ENCODE measurements at places on chromosomes 1 and 21. TPM values are rescaled to one million over a fixed set of nuclear protein-coding genes. Genes with fewer than 3 reads are reported as not detected.

- no peak for DNase-seq
Observed at GRCh38 chr1:235018720-235019444, 109.8 kb downstream of the TOMM20 start.

- DNase-seq: no peak
Observed at GRCh38 chr1:43024905-43025304, 66.2 kb upstream of the SLC2A1 start.

DNA sequence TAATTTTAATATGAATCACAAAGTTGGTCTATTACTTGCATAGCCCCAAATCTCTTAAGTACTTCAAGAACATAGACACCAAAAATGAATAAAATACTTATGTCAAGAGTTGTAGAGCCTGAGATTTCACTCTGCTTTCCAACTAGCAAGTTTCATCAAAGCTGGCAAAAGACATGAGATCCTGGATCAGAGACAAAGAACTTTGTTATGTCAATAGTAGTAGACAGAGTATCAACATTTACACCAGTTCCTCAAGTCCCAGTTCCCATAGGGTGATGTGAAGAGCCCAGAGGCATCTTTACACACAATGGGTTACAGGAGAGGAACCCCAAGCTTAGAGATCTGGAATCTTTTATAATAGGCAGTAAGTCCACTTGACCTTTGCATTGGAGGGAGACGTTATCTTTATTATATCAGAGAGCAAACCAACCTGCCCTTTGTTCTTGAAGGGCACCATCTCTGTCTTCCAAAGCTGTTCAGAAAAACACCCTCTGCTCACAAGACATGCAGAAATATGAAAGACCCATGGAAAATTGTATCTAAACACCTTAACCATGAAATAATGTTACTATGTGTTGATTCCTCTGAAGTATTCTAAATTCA, 174.4 kb upstream of the GALNT2 start:
- no peak for DNase-seq

- DNase-seq: no peak
Observed at GRCh38 chr1:206633708-206634121, 1.6 kb upstream of the DYRK3 start.

GRCh38 chr1:116405241-116406135, 32.4 kb downstream of the ATP1A1 start:
- DNase-seq: no peak

DNA sequence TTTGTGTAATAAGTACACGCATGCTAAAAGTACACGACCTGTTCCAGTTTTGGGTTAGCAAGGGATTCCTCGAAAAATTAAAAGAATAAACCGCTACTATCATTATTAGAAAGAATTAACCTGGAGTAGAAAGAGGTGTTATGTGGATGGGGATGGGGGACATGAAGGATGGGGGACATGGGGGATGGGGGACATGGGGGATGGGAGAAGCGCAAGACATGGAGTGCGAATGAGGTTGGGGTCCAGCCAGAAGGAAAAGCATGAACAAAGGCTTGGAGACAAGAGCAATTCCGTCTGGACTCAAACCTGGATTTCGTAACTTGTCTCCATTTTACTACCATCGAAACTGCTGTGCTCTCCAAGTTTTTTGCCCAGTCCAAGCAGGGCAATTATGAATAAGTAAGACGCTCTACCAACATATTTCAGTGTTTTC, 591 bp upstream of the KDM1A start:
- no peak for DNase-seq

DNA sequence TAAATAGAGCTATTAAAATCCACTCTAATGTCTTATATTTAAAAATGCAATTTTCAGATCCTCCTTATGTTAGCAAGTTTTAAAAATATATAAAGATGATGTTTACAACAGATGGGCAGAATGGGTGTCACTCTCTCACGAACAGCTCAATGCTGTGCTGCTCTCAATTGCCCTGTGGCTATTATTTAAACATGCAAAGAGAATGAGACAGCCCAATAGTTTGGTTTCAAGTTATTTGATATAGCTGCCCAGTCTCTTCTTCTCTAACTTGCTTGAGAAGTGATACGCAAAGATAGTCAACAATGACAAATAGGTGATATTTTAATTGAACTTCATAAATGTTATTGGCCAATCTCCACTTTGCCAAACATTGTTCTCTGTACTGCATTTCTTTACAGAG, 199.3 kb upstream of the GREM2 start:
- no peak for DNase-seq

DNA sequence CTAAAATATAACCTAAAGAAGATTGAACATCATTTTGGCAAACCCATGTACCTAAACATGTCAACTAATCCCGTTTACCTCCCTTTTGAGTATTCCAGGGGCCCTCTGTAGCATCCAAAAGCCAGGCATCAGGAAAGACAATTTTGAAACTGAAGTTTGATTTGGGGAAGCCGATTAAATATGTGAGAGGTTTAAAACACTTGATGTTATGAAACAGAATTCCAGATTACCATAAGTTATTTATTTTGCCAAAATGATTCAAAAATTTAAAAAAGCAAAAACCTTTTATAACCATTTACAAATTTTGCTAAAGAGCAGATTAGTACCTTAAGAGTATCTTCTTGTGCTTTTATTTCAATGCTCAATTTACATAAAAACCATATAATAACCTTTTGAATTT, 23.3 kb downstream of the ZNF648 start:
- no peak for DNase-seq

- DNase-seq: no peak
Observed at GRCh38 chr1:19220991-19221390, 10.9 kb upstream of the UBR4 start.

GRCh38 chr1:68269637-68270430, 37.5 kb upstream of the WLS start:
- no peak for DNase-seq

DNA sequence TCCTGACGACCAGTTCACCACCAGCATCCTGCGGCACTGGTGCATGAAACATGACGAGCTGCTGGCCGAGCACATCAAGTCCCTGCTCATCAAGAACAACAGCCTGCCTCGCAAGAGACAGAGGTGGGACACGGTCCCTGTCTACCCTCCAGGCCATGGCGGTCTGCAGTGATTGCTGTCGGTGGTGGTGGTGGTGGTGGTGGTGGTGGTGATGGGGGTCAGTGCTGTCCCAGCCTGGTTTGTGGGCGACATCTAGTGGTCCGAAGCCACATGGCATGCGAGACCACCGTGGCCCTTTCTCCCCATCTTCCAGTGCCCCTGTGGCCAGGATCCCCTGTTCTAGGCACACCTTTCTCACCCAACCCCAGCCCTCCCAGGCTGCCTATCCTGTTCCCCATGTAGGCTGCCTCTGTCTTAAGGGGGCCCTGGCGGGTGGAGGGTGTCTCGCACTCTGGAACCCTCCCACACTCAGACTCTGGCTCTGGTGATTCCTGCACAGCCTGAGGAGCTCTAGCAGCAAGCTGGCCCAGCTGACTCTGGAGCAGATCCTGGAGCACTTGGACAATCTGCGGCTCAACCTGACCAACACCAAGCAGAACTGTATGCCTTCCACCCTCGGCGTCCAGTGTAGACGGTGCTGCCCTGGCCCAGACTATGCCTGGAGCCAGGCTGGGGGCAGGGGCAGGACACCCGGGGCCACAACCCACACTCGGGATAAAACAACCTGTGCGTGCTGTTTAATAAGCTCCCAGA, 3.2 kb upstream of the SLC27A3 start:
- no peak for DNase-seq

DNA sequence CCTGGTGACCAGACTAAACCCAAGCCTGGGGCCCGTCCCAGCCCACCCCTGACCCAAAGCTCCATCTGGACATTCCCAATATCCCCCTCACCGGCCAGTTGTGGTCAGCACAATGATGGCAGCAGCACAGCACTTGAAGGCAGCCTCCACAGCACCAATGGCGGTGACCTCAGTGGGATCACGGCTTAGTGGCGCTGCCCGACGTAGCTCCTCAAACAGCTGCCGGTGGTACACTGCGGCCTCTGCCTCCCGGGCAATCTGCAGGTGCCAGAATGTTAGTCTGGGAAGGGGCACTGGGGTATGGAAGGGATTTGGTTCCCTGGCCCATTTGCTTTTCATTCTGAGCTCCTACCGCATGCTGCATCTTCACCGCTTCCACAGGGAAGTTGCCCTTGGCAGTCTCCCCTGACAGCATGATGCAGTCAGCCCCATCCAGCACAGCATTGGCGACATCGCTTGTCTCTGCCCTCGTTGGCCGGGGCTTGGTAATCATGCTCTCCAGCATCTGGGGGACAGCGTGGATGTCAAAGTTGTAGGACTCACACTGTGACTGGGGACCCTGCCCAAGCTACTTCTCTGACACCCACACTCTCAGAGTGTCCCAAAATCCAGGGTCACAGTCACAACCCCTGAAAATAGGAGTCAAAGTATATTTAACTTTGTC, 8.0 kb downstream of the PKLR start:
- no peak for DNase-seq

DNA sequence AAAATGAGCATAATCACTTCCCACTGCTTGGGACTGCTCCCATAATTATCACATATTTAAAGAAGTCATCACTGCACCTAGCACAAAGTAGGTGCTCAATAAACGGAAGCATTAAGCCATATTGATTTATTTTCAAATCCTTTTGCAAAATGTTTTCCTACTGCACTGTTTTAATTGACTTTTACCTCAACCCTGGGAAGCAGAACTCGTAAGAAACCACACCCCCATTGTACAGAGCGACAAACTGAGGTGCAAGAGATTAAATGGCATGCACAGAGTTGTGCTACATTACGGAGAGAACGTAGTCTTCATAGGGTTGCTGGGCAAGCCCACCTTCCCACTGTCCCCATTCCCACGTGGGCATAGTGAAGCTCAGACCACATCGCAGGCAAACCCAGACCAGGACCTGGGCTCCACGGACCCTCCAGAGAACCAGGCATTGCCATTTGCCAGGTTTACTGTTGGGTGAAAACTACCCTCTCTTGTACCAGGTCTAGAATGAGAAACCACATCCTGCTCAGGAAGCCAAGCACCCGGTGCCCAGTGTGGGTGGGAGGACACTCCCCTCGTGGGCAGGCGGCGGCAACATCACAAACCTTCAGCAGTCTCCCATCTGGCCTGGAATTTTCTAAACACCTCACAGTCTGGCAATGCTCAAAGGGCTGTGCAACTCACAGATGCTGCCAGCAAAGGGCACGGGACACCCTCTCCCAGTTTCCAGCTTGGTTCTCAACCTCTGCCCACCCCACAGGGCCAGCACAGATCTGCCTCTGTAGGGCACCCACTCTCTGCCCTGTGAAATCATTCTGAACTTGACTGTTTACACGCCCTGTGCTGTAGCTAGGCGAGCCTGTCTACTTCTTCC, 8.2 kb downstream of the IFFO2 start:
- no peak for DNase-seq

- no peak for DNase-seq
Observed at GRCh38 chr1:209389258-209389657, 194.3 kb upstream of the CAMK1G start.

DNA sequence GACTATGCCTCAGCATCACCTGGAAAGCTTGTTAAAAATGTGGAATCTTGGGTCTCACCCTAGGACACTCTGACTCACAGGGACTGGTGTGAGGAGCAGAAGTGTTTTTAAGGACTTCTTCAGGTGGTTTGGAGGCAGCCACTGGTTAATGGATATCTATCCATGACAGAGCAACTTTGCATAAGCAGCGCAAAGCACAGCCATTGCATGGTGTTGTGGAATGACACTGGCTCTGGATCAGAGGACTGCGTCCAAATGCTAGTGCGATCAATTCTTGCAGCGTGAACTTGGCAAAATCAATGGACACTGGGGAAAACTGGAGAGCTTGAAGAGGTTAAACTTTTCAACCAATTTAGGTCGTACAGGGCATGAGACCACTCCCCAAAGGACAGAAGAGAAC, 116.8 kb upstream of the FAM78B start:
- no peak for DNase-seq

DNA sequence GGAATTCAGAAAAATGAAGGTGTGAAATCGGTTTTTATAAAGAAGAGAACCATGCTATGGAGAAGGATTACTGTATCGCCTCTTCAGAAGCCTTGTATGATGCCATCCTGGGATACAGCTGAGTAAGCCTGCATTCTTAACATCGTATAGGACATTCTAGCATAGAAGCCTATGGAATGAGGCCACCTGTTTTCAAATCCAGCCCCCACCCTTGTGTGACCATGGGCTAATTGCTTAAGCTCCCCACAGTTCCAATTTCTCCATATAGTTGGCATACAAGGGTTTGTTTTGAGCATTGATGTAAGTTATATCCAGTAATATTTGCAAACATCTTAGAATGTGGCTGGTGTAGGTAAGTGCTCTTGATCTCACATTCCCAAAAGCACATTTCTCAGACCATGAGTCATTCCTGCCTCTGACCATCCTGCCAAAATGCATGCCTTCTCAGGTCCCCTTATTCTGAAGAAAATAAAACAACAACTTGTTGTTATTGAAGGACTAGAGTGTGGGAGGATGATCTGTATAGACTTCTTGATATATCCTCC, 1.5 kb downstream of the OR14A2 start:
- DNase-seq: no peak

DNA sequence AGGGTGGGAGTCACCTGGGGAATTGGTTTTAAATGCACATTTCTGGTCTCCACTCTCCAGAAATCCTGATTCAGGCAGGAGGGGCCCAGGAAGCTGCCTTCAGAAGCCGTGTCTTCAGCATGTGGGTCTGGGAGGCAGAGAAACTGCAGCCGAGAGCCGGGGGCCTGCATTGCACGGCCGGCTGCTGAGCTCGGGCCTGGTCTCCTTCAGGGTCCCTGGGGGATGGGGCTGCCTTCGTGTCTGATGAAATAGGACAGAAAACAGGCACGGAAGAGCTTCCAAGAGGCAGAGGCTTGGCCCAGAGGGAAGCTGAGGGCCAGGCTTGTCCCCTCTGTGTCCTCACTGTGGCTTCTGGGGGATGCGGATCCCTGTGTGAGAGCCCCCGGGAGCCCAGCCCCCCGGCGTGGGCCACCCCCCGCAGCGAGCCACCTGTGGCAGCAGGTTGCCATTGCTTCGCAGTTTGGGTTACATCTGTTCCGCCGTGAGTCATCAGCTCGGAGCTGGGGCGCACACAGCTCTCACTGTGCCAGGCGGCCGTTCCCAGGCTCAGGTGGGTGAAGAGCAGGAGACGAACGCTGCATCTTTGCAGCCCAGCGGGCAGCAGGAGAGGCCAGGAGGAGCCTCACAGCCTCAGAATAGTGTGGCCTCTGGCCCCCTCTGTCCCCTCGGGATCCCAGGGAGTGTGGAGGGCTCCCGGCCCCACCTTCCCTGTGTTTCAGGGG, 72.4 kb downstream of the AJAP1 start:
- no peak for DNase-seq

GRCh38 chr1:34681480-34682451, 73.1 kb upstream of the GJB5 start:
- DNase-seq: no peak

DRAXIN gene
- total RNA-seq: 0.05 TPM

SERPINC1 gene
- 0.51 TPM for total RNA-seq

KIF14 gene
- total RNA-seq: 0.19 TPM

KCNQ4 gene
- 2.6 TPM for total RNA-seq

ASB17 gene
- total RNA-seq: not detected

CCDC27 gene
- not detected for total RNA-seq

GNG4 gene
- total RNA-seq: not detected

DLGAP3 gene
- total RNA-seq: 0.08 TPM

CENPL gene
- 2.6 TPM for total RNA-seq

POLR3GL gene
- total RNA-seq: 49.2 TPM

AGMAT gene
- 0.11 TPM for total RNA-seq

CFH gene
- 33.6 TPM for total RNA-seq

AMY2A gene
- not detected for total RNA-seq

MROH7 gene
- 4.5 TPM for total RNA-seq

All from Right ventricle myocardium superior (tissue), 1 donor.